ENCODE measurements at places on chromosomes 13 and 19. TPM values are rescaled to one million over a fixed set of nuclear protein-coding genes. Genes with fewer than 3 reads are reported as not detected.

The CEACAM8 gene
- total RNA-seq = not detected

- peaks cover 4% of the 10 kb centered on the region for H3K36me3 ChIP-seq
- peaks cover 6% of the 10 kb centered on the region for H3K27me3 ChIP-seq
- H3K4me3 ChIP-seq = no peak overlapping the region
- no peaks in the 10 kb centered on the region for H3K4me1 ChIP-seq
Measured at GRCh38 chr19:45409557-45409920, 3.1 kb downstream of the POLR1G start.

DNA sequence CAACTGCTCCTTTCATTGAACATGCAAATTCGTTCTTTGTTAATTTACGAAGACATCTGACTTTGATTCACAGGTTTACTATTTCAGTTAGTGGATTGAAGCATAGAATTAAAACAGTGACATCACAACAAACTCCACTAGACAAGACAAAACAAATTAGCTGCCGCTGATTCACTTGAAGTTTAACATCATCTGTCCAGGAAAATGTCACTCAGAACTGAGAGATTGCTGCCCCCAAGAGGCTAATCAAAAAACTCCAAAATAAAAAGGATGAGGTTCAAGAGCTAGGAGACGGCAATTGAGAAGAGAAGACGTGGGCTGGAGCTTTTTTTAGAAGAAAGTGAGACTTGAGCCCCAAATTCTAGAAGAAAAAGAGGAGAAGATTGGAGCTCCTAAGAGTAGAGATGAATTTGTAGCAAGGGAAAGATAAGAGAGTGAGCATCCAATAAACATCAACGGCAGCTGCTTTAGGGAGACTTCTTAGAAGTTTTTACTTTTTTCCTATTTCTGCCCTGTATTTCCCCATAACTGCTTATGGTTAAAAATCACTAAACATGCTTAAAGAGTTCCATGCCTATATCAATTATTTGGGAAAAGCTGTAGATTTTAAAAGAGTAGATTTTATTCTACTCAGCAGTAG lies 40.8 kb upstream of the TPP2 start:
- no peaks in the 10 kb centered on the region for H3K27me3 ChIP-seq
- no peaks in the 10 kb centered on the region for H3K4me1 ChIP-seq
- no peak for DNase-seq
- no peak overlapping the region for H3K27ac ChIP-seq
- H3K4me3 ChIP-seq = no peak overlapping the region

GRCh38 chr19:18160493-18160970 lies 7.6 kb downstream of the PIK3R2 start:
- no peaks in the 10 kb centered on the region for H3K27me3 ChIP-seq
- H3K4me1 ChIP-seq = peaks cover 15% of the 10 kb centered on the region
- H3K4me3 ChIP-seq = no peak overlapping the region

GRCh38 chr13:93023929-93024328 lies 202.7 kb upstream of the GPC6 start:
- H3K4me3 ChIP-seq = no peak overlapping the region
- H3K4me1 ChIP-seq = no peaks in the 10 kb centered on the region
- DNase-seq = no peak
- H3K27ac ChIP-seq = no peak overlapping the region

The PRTN3 gene
- total RNA-seq = not detected

Measured in kidney (tissue), 22 donors.